Liver (tissue), 10 donors: ENCODE measurements at places on chromosomes 5 and 9.

- DNase-seq = peak; percentile 66
Observed at GRCh38 chr9:35790385-35791296, 750 bp upstream of the NPR2 start.

GRCh38 chr9:11312966-11313365 is 700.2 kb upstream of the PTPRD start:
- no peak for DNase-seq

DNA sequence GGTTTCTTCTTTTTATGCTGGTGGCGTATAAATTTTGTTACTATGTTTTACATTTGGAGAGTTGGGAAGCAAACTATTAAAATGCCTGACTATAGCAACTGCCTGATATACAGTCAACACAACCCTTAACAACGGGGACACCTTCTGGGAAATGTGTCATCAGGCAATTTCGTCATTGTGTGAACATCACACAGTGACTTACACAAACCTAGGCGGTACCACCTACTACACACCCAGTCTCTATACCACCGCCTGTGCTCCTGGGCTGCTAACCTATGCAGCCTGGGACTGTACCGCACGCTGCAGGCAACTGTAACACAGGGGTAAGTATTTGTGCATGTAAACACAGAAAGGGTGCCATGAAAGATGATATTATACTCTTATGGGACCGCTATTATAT is 1.3 kb upstream of the CDHR2 start:
- DNase-seq = no peak

DNA sequence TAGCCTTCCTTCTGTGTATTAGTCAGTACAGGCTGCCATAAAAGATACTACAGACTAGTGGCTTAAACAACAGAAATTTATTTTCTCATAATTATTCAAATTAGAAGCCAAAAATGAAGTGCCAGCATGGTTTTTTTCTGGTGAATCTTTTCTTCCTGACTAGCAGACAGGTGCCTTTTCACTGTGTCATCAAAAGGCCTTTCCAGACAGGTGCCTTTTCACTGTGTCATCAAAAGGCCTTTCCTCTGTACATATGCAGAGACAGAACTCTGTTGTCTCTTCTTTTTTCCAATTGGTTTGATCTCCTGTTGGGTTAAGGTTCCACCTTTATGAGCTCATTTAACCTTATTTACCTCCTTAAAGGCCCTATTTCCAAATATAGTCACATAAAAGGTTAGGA is 599.9 kb downstream of the ISL1 start:
- no peak for DNase-seq

- no peak for DNase-seq
Observed at GRCh38 chr9:134064711-134065110, 3.1 kb downstream of the BRD3 start.

- DNase-seq = no peak
Observed at GRCh38 chr5:172412724-172413286, 41.5 kb downstream of the SH3PXD2B start.

DNA sequence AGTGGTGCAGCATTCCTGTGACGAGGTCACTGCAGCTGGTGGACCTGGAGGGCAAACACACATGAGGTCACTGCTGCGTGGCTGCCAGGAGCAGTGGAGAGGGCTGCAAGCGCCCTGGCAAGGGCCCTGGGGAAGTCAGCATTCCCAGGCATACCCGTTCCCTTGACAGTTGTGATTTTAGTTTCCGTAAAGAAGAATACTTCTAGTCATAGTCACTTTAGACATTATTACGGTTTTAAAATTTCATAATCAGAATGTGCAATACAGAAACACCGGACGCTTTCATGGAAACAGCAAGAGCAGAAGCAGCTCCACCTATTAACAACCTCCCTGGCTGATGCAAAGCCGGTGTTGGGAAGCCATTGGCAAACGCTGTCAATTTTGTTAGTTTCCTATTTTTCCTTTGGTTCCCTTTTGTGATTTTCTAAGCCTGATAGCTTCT is 129.8 kb downstream of the GADD45G start:
- DNase-seq = no peak

DNA sequence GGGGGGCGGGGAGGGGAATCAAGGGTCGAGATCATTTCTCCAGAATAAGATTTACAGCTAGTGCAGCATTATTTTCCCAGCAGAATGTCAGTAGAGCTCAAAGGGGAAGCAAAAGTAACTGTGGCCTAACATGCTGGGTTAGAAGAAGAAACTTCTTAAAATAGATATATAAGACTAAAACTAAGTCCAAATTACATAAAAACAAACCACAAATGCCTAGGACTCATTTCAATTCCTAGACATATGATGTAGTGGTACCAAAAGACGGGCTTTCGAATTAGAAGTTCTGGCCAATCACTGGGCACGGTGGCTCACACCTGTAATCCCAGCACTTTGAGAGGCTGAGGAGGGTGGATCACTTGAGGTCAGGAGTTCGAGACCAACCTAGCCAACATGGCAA is 20.8 kb upstream of the MELK start:
- no peak for DNase-seq

GRCh38 chr9:37936965-37937364 is 33.0 kb upstream of the SLC25A51 start:
- no peak for DNase-seq

GRCh38 chr5:73678322-73678740 is 52.3 kb downstream of the ARHGEF28 start:
- no peak for DNase-seq

- no peak for DNase-seq
Observed at GRCh38 chr9:131398204-131398603, 4.3 kb downstream of the PRRC2B start.

GRCh38 chr5:141811287-141812155 is 66.7 kb downstream of the PCDH1 start:
- peak; percentile 41 for DNase-seq

GRCh38 chr5:150021491-150022157 is 21.1 kb downstream of the HMGXB3 start:
- DNase-seq = no peak

- no peak for DNase-seq
Observed at GRCh38 chr9:91948101-91948596, 1.9 kb downstream of the ROR2 start.

- DNase-seq = no peak
Observed at GRCh38 chr5:55597014-55597981, 62.5 kb upstream of the PLPP1 start.

DNA sequence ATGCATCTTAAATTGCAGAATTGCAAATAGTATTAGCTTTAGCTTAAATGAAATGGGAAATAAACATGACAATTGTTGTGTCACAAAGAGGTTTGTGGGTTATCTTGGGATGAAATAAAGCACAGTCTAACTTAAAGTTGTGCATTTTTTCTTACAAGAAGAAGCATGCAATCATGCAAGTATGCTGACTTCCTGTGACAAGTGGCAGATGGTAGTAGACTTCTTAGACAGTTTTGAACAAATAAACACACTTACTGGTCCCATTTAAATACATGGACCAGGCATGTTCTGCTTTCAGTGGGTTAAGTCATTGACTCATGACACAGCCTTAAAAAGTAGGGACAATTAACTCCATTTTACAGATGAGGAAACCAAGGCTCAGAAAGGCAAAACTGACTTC is 15.9 kb upstream of the C5orf63 start:
- DNase-seq = no peak

DNA sequence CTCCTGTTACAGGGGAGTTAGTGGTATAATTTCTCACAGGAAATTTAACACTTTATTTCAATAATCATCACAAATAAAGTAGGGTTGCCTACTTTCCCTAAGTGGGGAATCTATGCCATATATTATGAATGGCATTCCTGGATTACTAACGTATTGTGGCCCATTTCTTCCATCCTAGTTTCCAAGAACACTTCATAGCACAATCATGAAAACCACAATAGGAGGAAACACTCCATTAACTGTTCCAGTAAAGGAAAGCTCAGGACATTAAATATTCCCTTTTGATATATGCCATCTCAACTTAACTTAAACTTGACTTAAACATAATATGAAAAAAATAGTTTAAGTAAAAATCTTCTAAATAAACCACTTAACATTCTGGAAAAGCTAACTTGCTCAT is 2.1 kb downstream of the CPLANE1 start:
- DNase-seq = no peak

GRCh38 chr9:111233963-111234362 is 96.1 kb downstream of the OR2K2 start:
- no peak for DNase-seq

GRCh38 chr5:176296-176823 is 14.9 kb upstream of the LRRC14B start:
- no peak for DNase-seq
